ENCODE measurements at places on chromosomes 5 and 9. TPM values are rescaled to one million over a fixed set of nuclear protein-coding genes. Genes with fewer than 3 reads are reported as not detected.

HTR4 gene
- not detected for total RNA-seq

DNA sequence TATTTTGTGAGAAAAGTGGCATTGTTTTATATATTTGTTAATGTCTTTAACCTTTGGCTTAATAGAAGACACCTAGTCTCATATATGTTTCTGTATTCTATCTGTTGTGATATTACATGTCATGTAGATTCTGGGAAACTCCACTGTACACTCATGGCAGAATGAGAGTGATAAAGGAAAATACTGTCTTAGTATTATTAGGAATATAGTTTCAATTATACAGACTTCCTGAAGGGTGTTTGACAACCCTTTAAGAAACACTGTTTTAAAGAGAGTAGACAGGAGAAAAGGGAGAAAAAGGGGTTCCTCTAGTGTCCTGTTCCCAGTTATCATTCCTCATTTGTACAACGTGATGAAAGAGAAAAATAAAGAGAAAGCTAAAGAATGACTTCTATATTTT is 42.1 kb upstream of the SPEF2 start:
- DNase-seq = no peak

DNA sequence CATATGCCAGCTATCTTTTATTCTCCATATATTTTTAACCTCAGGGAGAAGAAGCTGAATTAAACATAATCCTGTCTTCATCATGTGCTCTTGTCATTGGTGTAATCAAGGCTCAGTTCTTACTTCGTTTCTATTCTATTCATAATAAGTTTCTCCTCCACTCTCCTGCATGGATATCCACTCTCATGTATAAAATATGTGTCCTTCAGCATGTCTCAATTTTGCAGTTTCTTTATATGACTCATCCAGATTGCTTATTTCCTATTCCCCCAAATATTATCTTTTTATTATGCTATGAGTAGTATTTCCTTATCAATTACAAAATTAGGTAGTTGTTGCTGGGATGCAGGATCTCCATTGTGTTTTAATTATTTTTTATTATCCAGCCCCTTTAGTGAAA is 643.7 kb upstream of the ACO1 start:
- no peak for DNase-seq

DNA sequence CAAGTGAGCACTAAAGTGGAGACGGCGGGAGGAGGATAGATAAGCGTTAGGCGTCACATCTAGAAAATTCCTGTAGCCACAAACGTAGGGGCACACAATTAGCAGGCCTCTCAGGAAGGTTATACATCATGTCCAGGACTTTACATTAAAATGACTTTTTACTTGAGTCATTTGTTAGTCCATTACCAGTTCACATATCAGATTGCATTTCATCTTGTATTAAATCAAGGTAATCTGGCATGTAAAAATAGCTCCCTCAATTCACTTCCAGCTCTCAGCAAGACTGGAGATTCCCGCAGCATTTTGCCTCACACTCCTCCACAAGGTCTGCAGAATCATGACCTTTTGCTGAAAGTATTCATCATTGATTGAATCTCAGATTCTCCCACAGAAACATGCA is 118.8 kb downstream of the PRDM6 start:
- no peak for DNase-seq

DNA sequence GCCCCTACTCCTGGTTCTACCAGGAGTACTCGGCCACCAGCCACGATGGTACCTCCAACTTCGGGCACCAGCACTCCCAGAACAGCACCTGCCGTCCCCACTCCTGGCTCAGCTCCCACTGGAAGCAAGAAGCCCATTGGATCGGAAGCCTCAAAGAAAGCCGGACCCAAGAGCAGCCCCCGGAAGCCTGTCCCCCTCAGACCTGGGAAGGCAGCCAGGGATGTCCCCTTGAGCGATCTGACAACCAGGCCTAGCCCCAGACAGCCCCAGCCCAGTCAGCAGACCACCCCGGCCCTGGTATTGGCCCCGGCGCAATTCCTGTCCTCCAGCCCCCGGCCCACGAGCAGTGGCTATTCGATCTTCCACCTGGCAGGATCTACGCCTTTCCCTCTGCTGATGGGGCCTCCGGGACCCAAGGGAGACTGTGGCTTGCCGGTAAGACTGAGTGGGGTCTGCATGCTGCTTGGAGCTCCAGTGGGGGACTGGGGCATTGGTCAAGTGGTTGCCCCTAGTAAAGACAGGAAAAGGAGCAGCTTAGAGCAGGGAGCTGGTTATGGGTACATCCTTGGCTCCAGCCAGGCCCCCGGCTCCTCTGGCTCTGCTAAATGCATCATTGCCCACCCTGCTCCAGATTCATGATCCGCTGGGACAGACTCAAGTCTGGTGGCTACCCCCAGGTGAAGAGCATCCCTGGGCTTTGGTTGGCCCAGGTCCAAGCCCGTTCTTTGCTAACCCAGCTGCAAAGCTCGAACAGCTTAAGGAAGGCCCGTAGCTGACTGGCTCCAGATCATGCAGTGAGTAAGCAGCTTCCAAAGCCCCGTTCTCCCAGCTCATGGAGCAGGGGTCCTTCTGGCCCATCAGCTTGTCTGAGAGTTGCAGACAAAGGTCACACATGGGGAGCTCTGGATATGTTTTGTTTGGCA is 14.0 kb downstream of the COL27A1 start:
- DNase-seq = no peak

DNA sequence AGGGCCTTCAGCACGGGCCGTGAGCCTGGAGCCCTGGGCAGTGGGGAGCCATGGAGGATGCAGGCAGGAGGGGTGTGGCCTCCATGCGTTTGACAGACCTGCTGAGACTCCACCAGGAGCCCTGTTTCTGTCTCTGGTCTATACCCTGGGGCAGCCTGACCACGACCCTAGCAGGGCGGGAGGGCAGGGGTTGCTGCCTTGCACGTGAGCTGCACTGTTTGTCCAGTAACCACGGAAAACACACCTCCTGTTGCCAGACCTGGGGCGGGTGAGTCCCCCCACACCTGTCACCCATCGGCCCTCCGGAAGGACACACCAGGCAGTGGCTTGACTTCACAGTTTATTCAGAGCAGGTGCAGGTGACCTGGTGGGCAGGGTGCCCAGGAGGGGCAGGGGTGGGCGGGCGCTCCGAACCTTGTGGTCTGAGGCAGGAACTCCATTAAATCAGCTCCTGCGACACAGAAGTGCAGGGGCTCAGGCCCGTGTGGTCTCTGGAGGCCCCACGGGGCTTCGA is 3.9 kb downstream of the LCN8 start:
- DNase-seq = no peak

TRMO gene
- 6.0 TPM for total RNA-seq

GRCh38 chr5:133428072-133428660 is 184.2 kb downstream of the FSTL4 start:
- no peak for DNase-seq

DNA sequence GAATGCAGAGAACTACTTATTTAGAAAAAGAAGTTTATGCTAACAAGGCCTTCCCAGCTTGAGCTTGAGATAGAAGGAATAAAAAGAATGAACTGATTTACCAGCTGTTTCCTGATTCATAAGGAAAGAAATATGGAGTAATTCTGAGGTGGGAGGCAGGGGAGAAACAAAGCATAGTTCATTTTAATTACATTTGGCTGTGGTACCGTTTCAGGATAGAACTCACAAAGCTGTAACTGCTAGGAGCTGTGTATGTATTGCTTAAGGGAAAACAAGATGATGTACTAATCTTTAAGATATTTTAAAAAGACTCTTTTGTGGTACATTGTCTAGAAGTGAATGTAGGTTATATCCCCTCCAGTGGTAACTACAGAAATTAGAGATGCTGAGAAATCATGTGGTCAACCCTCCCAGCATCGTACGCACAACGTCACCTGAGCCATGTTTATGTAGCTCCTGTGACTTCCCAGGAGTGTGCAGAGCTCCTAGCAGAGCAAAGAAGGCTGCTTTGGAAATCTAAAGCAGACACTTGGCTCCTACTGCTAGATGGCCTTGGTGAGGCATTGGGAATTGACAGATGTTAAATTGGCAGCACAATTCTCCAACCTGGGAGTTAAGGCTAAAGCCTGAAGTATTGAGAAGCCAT is 208.3 kb upstream of the VLDLR start:
- no peak for DNase-seq

DNA sequence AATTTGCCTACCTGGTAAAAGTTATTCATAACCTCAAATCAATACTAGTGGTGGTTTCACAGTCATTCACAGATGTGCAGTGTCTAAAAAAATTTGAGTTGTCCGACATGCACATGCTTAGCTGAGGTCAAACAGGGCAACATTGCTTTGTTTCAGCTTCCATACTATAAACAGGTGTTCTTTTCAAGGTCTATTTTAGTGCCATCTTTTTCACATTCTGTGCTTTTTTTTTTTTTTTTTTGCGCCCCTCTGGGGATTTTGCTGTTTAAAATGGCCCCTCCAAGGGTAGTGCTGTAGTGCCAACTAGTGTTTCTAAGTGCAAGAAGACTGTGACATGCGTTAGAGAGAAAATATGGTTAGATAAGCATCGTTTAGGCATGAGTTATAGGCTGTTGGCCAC is 14.5 kb downstream of the PHAX start:
- DNase-seq = no peak

TMC1 gene
- not detected for total RNA-seq

PRLR gene
- 0.40 TPM for total RNA-seq

DNA sequence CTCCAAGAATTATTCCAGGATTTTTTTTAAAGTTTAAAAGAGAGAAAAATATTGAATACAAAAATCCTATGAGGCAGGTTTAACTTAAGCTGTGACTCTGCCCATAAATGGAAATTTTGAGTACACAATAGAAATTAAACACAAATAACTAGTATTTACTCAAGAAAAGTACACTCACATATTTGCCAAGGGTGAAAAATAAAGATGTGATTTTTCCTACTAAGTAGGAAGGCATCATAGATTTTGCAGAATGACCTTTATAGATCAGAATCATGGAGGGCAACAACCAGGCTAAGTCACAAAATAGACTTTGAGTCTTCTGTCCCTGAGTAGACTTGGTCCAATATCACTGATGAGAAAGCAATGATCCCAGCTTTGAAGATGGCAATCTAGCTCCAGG is 102.7 kb upstream of the SLC12A2 start:
- DNase-seq = no peak

GRXCR2 gene
- 3.8 TPM for total RNA-seq

BARHL1 gene
- not detected for total RNA-seq

GRCh38 chr5:169162407-169162806 is 138.5 kb downstream of the SLIT3 start:
- no peak for DNase-seq

DNA sequence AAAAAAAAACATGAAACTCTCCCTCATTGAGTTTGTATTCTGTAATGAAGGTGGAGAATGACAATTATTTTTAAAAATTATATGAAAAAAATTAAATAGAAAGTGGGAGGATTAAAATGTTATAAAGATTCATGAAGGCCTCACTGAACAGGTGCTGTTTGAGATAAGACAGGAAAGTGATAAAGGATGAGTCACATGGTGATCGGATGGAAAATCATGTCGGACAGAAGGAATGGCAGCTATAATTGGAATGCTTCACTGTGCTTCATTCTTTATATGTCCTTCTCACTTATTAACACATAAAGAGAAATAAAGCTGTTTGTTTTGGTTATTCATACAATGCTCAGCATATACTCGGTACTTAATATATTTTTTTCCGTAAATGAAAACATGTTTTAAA is 464.5 kb upstream of the RGMB start:
- DNase-seq = no peak

ARHGEF39 gene
- total RNA-seq = 0.45 TPM

DNA sequence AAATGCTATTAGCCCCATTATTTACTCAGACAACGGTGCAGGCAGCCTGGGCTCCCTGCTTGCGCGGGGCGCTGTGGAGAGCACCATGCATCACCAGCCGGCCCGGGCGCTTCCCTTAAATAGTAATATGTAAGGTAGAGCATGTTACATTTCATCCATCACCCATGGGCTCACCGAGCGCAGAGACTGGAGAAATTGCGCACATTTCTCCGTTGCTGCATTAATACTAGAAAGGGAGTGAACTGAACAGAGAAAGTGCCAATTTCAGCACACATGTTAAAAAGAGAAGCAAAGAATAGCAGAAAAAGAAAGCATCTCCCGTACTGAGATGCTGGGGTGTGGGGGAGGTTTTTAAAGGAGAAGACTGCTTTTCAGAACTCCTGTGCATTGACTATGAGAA is 400.3 kb downstream of the ZSWIM6 start:
- peak; percentile 30 for DNase-seq

DNA sequence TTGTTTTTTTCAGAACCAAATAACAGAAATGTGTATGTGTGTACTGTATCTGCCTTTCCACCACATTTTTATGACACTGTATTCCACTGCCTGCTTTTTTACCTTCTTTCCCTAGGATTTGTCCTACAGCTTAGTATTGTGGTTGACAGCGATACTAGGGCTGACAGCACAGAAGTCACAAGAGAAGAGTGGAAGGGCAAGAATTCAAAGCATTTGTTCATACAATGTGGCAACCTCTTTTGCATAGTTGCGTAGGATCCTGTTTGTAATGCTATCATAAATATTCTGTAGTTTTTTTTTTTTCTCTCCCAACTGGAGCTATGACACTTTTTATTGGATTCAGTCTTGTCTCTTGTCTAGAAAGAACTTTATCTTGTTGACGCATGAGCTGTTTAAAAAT is 5.6 kb upstream of the BNIP1 start:
- no peak for DNase-seq

DNA sequence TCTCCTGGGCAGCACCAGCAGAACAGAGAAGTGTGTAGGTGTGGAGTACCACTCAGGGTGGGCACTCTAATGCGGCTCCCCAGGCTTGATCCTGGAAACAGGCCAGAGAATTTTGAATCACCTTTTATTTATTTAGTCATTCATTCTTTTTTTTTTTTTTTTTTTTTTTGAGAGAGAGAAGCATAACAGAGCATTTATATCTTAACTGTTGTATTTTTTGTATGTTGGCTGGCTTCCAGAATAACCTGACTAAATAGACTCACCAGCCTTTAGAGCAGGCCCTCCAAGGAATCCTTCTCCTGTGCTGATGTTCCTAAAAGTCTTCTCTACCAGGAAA is 153.4 kb downstream of the PIK3R1 start:
- no peak for DNase-seq
